NCI-H226 (cell line): ENCODE measurements at places on chromosomes 2 and 18.

- no peak for DNase-seq
Observed at GRCh38 chr2:233424154-233424951, 70.1 kb downstream of the DGKD start.

DNA sequence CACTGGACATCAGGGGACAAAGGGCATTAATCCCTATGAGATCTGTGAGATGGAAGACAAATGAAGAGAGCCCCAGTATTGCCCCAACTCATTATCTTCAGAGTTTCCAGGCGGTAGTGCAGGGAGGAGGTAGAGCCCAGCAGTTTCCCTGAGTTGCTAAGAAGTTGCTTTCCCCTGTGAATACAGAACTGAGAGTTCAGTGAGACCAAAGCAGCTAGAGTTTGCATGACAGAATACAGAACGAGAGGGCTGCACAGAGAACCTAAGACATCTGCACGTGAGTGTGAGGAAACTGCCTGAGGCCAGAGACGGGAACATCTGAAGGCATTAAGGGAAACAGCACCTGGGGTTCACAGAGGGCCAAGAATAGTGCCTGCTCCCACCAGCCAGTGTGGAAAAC is 18.1 kb upstream of the PGAP1 start:
- DNase-seq = no peak

GRCh38 chr2:201452922-201453643 is 1.5 kb downstream of the STRADB start:
- DNase-seq = no peak

GRCh38 chr2:235527806-235528469 is 34.1 kb downstream of the AGAP1 start:
- no peak for DNase-seq

DNA sequence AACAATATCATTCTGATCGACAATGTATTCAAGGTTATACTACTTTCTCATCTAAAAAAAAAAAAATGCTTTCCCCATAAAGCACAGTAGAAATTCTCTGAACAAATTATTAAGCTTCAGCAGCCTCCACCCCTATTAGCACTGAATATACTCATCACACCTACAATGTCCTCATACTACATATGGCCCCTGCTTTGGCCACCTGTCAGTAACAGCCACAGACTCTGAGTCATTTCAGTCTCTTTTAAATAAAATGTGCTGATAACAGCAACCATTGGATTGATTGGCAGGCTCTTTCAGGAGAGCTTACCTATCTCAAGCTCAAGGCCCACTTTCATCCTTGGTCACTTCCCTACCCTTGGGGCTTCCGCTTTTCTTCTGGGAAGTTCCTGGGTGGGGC is 236.7 kb downstream of the TMX3 start:
- DNase-seq = no peak

DNA sequence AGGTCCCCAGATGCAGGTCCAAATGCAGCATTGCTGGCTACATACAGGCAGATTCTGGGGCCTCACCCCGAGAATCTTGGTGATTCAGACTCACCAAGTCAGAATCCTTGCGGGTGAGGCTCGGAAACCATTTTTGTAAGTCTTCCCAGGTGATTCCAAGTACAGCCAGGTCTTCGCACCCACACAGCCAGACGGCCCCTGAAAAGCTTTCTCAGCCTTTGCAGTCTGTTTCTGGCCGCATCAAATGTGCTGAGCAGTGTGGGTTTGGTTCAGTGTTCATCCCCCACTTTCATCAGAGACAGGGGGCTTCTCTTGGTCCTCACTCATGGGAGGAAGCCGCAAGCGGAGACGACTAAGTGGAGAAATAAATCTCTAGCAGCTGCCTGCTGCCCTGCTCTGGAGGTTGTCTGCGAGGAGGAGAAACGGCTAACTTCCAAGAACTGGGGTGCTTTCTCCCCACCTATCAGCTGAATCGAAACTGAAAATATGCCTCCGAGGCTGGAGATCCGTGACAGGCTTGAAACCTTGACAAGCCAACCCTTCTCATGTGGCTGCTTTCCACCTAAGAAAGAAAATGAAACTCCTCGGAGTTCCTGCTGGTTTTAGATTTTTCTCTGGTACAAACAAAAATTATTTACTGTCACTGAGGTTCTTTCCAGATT is 8.9 kb upstream of the TMEM185B start:
- DNase-seq = no peak

GRCh38 chr2:9091811-9092210 is 88.3 kb upstream of the MBOAT2 start:
- DNase-seq = no peak

GRCh38 chr2:234286118-234286598 is 210.7 kb downstream of the ARL4C start:
- DNase-seq = no peak

- DNase-seq = no peak
Observed at GRCh38 chr18:13381944-13382365, 163.4 kb downstream of the LDLRAD4 start.

DNA sequence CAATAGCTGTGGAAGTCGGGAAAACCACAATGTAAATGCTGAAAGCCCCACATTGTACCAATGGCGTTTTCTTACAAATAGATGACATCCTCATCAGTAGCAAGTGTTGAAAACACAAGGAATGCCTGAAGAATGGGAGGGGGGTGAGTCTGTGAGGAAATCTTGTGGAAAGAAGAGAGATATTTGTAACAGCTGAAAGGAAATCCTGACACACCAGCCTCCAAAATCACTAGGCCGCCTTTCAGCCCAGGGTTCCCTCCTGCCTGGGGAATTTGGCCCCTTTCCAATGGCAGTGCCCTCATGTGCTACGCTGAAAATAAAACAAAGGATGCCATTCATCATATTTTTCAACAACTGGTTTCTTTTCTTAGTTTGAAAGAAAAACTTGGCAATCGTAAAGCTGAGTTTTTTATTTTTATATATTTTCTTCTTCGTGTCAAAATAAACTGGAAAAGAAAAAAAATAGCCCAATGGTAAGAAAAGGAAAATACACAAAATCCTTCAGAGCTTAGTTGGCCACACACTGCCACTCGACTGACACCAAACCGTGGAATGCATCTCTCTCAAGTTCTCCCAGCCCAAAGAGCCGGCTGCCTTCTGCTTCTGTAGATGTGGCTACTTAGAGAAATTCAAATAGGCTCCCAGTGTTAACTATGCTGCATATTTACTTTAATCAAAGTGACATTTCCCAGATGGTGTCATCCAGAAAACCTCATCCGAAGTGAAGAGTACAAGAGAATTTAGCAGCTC is 52.0 kb downstream of the FTCDNL1 start:
- DNase-seq = no peak

- DNase-seq = no peak
Observed at GRCh38 chr2:46973673-46974072, 58.1 kb upstream of the MCFD2 start.

DNA sequence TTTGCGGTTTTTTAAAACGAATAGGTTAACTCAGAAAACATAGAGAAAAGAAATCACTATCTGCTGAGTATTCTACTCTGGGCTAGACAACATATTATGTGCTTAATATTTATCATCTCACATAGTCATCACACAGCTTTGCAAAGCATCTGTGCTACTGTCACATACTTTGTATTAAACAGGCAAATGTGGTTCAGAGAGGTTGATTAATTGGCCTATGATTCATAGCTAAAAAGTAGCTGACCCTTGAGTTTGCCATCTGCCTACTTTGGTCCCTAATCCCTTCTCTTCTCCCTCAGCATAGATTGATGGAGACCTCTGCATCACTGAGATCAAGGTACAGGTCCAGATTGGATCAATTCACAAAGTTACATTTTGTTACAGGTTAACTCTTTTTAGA is 21.4 kb downstream of the ANKRD30B start:
- DNase-seq = no peak

GRCh38 chr18:51363384-51363783 is 165.9 kb upstream of the MEX3C start:
- no peak for DNase-seq

GRCh38 chr2:65057391-65058052 is 1.3 kb downstream of the CEP68 start:
- no peak for DNase-seq

- DNase-seq = no peak
Observed at GRCh38 chr2:222915092-222915957, 54.5 kb downstream of the ACSL3 start.

GRCh38 chr18:34957119-34957863 is 83.9 kb upstream of the MAPRE2 start:
- no peak for DNase-seq

- DNase-seq = no peak
Observed at GRCh38 chr2:44789971-44790721, 151.4 kb upstream of the SIX3 start.

DNA sequence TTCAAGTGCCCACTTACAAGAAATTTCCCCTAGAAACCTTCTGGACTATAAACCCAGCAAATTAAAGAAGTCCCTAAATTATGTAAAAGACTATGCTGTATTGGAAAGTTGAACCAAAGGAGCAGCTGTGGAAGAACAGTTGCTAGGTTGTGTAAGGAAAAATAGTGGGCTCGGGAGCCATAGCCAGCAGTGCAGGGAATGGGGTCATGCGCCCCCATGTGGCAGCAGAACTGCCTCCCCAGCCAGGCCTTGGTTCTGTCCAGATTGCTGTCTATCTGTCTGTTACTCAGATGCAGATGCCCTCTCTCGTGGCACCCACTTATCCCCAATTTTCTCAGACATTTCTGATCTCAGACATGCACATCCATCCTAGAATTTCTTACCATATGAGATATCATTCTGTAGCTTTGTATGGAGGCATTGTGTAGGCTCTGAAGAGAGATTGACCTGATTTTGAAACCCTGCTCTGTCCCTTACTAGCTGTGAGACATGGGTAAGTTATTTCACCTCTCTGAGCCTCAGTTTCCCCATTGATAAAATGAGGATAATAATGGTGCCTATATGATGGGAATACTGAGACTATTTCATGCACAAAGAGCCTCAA is 258.3 kb downstream of the SS18 start:
- no peak for DNase-seq

DNA sequence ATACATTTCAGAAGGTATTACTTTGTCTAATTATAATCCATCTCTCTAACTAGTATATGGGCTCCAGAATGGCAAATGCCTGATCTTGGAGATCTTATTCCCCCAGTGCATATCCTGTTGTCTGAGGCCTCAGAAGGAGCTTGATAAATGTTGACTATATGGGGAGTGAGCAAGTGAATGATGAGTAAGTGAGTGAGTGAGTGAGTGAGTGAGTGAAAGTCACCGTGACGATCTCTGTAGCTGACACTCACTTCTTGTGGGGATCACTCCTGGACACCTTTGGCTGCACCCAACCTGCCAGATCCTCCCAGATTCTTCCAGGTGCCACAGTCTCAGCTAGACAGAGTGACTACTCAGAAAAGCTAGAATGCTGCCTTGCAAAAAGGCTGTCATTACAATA is 2.8 kb downstream of the XDH start:
- DNase-seq = no peak

GRCh38 chr2:23988371-23988770 is 21.5 kb upstream of the MFSD2B start:
- no peak for DNase-seq

DNA sequence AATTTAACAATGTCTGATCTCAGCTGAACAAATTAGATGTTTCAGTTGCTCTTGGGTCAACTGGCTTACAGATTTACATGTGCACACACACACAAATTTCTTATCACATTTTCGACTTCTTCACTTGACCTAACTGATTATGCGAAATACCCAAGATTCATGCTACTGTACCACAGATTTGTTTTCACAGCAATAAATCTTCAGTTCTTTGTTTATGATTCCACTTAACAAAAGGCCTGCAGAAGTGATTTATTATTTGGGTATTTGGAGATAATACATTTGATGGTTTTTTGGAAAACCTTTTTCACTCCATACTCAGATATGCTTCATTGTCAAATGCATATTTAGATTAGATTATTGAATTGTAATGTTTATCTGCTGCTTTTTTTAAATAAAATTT is 129.0 kb downstream of the GALNT1 start:
- no peak for DNase-seq

- DNase-seq = peak; percentile 58
Observed at GRCh38 chr2:207311316-207312005, 145.7 kb upstream of the KLF7 start.

DNA sequence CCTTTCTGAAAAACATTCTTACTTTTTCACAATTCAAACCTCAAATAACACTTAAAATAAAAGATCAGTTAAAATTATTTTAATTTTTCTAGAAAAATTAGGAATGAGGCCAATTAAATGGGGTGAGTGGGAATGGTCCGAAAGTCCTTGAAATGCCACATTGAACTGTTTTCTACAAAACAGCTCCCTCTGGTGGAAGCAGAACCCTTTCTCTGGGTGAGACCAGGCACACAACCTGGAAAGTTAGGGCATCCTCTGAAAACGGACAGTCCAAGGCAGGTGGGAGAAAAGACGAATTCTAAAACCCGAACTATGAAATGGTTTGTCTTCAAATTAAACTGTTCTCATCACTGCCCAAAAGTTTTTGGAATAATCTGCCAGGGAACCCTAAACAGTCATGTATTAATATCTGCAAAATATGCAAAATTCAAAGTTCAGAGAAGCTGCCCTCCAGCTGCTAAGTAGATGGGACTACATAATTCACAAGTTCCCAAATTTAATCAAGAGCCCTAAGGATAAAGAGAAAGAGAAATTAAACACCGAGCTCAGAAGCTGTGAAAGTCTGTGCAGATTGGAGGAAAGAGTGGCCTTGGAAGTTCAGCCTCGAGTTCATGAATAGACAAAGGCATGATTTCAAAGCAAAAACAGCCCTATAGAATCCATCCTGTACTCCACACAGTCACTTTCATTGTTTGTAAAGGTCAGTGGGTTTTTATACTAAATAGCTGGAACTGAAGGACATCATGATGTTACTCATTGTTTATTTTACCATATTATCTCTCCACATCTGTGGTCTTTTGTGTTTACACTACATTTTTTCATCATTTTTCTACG is 108.3 kb downstream of the PIEZO2 start:
- peak; percentile 32 for DNase-seq

DNA sequence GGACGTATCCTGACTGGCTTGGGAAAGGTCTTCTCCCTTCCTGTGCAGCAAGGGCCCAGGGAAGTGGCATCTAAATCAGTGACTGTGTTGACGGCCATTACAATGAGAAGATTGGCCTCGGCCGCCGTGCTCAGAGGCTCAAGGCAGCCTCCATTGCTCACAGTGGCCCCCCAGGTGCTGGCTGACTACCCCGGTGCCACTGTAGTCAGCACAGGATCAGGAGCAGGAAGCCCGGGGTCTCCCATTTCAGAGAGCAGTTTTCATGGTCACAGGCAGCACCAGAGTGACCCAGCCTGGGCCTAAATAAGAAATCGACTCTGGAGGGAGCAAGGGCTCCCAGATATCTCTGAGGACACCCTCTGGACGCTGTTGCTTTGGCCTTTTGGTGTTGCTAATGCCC is 219.4 kb upstream of the ARL4C start:
- no peak for DNase-seq

DNA sequence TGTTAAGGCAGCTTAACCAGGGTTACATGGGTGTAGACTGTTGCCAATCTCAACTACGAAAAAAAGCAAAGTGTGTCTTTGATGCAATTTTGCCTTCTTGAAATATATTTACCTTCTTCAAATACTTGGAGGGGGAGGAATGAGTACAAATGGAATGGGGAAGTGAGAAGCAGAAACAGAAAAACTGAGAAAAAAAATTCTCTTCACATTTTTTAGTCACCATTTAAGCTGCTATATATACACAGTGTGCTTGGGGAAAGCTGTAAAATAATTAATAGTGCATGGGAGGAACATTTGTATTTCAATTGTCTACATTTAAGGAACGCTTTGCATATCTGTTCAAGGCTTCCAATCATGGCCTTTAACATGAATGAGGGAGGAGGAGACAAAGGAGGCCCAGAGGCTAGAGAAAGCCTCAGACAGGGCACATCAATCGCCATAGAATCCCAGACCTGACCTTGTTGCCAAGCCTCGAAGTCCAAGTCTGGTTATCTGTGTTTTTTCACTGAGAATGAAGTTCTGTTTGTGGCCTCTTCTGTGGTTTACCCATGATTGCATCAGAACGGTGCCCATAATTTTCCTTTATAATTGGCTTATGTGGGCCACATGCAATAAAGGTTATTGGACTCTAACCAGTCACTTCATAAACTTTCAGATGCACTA is 158.6 kb downstream of the PIK3C3 start:
- DNase-seq = no peak
